ENCODE measurements at places on chromosomes 7 and 10.

- DNase-seq, result no peak
Measured at GRCh38 chr10:5895804-5896203, 5.8 kb downstream of the FBH1 start.

DNA sequence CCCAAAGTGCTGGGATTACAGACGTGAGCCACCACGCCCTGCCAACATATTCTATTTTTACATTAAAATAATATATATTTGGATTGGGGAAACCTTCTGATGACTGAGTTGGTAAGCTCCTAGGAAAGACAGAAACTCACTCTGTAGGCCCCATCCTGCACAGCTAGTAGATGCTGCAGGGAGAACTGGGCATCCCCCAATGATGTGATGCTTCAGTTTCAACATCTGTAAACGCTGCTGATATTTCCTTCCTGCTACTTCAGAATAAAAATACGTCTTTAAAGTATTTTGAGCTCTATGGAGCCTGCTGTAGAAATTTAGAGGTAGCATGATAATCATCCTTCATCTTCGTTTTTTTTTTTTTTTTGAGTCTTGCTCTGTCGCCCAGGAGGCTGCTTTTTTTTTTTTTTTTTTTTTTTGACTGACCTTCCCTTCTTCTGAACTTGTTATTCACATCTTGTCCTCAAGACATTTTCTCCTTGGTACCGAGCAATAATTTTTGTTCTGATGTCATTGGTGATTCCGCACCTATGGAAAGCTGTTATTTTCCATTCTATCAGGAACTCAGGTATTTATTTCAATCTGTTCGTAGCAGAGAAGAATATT, 21.8 kb upstream of the INPP5F start:
- no peak for DNase-seq

DNA sequence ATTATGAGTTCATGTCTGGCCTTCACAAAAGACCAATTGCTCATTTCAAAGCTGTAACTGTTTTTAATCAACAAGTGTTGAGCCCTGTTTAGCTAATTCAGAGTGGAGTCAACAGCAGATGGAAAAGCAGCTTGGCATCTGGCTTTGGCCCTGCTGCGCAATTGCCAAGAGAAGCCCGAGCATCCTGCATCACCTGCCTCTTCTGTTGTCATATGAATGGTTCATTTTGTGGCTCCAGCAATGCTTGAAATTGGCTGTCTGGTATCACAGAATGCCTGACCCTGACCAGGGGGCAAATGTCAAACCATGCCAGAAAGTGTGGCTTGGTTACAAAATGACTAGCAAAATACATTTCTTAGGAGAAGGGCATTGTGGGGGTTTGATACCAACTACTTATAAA, 296.5 kb upstream of the PHF14 start:
- DNase-seq, result no peak

DNA sequence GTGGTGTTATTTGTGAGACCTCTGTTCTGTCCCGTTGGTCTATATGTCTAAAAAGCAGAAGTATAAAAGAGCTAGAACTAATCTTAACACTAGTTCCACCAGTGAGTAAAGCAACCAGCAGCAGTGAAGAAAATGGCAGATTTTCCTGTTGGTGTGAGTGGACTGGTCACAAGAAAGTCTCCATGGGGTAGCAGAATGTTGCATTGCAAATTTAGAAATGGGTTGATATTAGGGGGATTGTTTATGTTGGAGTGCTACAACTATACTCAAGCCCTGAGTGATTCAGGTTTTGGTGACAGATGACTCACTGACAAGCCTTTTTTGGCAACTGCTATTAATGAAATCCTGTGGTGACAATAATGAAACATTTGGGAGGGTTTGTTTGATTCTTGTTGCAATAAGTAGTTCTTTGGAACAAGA, 5.6 kb downstream of the AVL9 start:
- no peak for DNase-seq

DNA sequence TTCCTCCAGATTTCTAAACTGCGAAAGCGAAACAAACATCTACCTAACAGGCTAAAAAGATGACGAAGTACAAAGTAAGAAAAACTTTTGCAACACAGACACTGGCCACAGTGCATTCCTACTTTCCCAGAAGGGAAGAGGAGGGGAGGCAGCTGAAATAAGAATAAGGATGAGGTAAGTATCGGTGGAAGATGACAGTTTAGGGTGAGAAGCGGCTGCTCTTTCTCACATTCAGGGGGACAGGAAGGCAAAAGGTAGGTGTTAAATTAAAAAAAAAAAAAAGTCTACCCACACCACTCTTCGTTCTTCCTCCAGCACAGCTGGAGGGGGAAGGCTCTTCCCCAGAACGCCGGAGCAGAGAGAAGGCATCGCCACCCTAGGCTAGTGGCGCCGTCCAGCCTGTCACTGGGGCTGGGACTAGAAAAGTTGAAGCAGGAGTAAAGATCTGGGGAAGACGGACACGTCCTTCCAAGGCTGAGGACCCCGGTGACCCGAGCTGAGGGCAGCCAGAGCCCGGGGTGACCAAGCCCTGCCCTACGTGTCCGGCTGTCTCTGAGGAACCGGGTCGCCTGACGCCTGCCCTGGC, 846 bp downstream of the DNAJC1 start:
- DNase-seq, result peak; percentile 22

GRCh38 chr10:68826764-68827591, at the start of gene STOX1:
Gene STOX1, plus strand, starts transcription at chr10:68827531. Its CDS starts 93 bp downstream, at chr10:68827624.
- DNase-seq, result peak; percentile 74
